ENCODE measurements at places on chromosomes 7 and 10.

GRCh38 chr7:118657391-118658005 is 433.0 kb downstream of the ANKRD7 start:
- no peak for DNase-seq

DNA sequence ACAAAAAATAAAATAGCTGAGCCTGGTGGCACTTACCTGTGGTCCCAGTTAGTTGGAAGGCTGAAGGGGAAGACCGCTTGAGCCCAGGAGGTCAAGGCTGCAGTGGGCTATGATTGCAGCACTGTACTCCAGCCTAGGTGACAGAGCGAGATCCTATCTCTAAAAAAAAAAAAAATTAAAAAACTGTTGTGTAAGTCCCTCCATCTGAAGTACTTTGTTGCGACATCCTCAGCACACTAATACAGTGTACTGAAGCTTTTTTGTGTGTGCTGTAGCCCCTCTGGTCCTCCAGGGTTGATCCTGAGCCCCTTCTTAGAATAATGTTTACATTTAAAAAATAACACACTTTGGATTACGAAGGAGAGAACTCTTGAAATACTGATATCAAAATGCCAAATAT is 71.3 kb downstream of the PFKFB3 start:
- DNase-seq = no peak

GRCh38 chr10:34147641-34148304 is 667.3 kb downstream of the PARD3 start:
- DNase-seq = no peak

DNA sequence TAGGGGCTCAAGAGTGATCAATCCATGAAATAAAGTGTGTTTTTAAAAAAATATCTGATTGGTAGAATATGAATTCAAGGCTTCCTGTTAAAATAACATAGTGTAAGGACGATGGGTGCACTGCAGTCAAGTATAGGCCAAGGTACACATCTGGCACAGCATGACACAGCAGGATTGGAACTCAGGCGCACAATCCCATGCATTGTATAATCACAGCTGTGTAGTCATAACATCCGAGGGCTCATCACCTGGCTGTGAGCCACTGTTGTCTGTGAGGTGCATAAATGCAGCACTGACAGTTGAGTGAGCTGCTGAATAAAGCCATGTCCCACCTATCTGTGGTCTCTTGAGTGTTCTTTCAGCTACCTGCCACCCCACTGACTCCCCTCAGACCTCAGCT is 142.3 kb upstream of the HPS1 start:
- no peak for DNase-seq

GRCh38 chr7:1312136-1313070 is 79.7 kb downstream of the UNCX start:
- no peak for DNase-seq

DNA sequence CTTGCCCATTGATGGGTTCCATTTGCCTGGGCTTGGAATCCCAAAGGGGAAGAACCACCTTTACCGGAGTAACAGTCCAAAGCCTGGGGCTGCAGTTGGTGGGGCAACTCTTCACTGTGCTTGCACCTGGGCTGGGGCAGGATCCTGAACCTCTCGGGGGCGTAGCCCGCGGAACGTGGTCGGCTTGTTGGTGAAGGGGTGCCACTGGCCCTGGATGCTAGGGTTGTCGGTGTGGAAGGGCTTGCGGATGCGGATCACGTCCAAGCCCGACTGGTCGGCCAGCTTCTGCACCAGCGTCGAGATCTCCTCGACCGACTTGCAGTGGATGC is 710 bp downstream of the MRPL43 start:
- DNase-seq = no peak

GRCh38 chr10:86840498-86840897 is 84.1 kb downstream of the BMPR1A start:
- DNase-seq = no peak

DNA sequence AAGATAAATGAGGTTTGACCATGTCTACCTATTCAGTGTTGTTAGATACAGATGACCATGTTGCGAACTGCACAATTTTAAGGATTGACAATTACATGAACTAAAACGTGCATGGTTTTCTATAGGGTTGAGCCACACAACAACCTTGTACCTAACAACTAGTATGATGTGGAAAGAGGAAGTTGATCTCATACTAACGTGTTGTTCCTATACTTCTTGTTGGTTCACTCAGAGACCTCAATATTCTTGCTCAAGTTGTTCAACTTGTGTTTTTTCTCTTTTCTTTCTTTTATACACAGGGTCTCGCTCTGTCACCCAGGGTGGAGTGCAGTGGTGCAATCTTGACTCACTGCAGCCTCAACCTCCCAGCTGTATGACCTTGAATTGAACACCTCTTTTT is 6.1 kb upstream of the KEL start:
- no peak for DNase-seq

- no peak for DNase-seq
Observed at GRCh38 chr10:92542458-92542857, 31.4 kb downstream of the IDE start.

DNA sequence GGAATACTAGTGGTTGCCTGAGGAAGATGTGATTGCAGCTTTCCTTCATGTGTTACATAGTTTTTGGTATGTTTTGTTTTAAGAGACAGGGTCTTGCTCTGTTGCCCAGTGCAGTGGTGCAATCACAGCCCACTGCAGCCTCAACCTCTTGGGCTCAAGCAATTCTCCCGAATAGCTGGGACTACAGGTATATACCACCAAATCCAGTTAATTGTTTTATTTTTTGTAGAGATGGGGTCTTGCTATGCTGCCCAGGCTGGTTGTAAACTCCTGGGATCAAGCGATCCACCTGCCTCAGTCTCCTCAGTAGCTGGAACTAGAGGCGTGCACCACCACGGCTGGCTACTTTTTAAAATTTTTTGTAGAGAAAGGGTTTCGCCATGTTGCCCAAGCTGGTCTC is 79.1 kb upstream of the TMEM248 start:
- no peak for DNase-seq

DNA sequence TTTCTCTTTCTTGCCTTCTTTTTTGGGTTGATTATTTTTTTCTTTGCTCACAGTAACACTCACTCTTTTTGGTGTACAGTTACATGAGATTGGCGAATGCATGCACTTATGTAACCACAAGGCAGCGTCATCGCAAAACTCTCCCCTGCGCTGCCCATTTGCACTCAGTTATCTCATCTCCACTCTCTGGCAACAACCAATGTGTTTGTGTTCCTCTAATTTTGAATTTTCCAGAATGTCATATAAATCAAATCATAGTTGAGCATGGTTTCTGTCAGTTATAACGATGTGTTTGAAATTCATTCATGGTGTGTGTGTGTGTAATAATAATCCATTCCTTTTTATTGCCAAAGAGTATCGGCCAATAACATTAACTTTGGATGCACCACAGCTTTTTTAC is 23.0 kb upstream of the IGFBP3 start:
- DNase-seq = no peak

DNA sequence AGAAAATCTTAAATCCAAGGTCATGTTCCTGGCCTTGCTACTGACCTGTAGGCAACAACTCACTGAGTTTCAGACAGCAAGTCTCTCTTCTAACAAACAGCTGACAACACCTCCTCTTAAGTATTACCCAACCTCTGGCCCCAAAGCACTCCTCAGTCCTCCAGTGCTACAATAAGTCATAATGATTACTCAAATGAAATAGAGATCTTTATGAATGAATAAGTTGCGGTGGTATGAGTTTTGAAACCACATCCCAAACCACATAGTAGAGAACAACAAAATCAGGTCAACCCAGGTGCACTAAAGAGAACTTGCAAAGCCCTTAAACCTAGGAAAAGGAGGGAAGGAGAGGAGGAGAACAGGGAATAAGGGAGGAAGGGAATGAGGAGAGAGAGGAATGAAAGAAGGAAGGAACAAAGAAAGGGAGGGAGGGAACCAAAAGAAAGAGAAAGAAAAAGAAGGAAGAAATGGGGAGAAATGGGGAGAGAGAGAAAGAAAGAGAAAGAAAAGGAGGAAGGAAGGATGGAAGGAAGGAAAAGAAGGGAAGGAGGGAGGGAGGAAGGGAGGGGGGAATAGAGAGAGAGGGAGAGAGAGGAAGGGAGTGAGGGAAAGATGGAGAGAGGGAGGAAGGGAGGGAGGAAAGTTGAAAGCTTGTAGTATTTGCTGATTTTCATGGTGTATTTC is 142.8 kb upstream of the CALCR start:
- DNase-seq = no peak

DNA sequence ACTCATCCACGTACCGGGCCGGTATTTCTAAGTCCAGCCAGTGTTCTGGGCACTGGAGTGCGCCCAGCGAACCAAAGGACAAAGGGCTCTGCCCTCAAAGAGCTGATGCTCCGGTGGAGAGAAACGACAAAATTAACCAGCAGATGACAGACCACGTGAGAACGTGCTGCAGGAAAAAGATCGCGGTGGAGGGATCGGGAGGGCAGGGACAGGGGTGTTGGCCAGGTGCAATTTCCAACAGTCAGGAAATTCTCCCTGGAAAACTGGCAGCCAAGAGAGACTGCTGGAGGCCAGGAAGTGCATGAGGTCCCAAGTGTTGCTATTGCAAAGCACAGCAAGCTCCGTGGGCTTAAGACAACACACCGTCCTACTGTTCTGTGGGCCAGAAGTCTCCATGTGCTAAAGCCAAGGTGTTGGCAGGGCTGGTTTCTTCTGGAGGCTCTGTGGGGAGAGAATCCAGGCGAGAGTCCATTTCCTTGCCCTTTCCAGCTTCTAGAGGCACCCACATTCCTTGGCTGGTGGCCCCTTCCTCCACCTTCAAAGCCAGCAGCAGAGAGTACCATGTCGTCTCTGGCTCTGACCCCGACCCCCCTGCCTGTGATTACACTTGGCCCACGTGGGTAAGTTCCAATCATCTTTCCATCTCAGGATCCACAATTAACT is 21.3 kb upstream of the AMZ1 start:
- no peak for DNase-seq

DNA sequence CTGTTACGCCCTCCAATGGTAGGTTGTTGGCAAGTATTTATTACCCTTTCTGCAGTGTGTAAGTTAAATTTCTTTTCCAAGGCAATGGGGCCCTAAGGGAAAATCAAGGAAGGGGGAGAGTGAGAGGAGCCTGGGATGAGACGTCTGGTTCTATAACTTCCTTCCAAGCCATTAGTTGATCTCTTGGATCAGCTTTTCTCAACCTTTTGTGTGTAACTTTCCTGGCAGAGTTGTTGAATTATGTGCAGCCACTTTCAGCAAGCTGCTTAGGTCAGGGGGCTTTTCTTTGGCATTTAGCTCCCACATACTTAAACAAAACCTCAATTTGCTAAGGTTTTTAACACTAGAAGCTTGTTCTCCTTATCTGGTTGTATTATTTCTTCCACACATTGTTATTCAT is 127.1 kb downstream of the NXPH1 start:
- no peak for DNase-seq

DNA sequence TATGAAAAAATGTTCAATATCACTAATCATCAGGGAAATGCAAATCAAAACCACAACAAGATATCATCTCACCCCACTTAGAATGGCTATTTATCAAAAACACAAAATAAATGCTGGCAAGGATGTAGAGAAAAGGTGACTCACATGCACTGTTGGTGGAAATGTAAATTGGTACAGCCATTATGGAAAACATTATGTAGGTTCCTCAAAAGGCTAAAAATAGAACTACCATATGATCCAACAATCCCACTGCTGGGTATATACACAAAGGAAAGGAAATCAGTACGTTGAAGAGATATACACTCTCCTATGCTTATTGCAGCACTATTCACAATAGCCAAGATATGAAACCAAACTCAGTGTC is 50.2 kb downstream of the CDK1 start:
- DNase-seq = no peak

GRCh38 chr10:127522298-127522697 is 26.8 kb upstream of the NPS start:
- no peak for DNase-seq

GRCh38 chr7:15703732-15704131 is 17.2 kb upstream of the MEOX2 start:
- no peak for DNase-seq

DNA sequence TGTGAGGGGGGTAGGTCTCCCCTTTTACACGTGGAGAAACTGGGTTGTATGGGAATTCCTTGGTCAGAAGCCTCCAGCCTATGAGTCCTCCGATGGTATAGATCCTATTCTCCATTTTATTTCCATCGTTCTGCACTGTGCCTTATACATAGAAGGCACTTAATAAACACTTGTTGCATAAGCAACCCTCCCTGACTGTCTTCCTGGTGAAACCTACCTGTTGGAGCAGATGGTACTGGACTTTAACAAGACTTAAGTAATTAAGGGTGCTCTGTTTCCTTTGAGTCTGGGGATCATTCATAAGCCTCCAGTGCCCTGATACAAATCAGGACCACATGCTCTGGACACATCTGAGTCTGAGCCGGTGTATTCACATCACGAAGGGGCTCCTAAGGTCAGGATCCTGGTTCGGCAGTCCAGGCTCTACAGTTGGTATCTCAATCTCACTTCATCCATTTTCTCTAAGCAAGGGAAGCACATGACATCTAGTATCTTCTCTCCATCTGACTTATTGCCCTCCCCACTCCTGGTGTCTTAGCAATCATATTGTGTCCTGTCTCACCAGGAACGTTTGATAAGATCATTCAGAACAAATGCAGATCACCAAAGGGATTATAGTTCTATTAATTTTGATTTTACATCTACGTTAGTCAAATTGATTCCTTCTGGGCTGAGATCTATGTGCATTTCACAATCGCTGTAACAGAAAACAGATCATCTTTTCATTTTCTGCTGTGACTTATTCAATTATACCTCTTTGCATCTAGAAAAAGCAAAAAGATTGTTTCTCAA is 22.8 kb upstream of the EZH2 start:
- DNase-seq = no peak

GRCh38 chr7:115146148-115146547 is 224.3 kb downstream of the MDFIC start:
- DNase-seq = no peak
